8988T (cell line): ENCODE measurements at places on chromosomes 6 and 20.

DNA sequence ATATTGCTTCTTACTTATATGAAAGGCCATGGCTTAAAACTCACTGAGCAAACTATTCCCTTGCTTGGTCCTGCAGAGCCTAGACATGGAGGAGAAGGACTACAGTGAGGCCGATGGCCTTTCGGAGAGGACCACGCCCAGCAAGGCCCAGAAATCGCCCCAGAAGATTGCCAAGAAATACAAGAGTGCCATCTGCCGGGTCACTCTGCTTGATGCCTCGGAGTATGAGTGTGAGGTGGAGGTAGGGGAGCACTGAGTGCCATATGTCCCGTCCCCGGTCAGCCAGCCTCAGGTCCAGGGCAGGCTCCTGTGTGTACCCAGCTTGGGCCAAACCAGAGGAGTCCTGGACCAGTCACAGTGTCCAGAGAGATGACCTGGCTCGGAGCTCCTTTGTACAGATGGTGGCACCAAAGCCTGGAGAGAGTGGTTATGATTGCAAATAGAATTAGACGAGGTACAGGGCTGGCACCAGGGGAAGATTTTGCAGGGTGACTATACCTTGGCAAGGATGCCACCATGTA, 21.0 kb downstream of the EPB41L1 start:
- no peak for DNase-seq

DNA sequence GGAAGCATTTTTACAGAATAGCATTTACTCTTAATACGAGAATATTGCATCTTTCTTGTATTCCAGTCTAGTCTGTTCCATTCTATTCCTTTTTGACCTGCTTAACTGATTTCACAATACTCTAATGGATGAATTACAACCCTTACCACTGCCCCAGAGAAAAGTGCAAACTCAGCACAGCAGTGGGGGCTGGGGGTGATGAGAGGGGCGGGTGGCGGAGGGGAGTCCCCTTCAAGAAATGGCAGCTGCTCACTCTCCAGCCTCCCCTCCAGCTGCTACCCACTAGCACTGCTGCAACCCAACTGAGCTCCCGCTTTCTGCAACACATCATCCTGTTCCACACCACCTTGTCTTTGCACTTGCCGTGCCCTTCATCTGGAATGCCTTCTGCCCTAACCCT, 30.1 kb downstream of the PIM1 start:
- DNase-seq = no peak

DNA sequence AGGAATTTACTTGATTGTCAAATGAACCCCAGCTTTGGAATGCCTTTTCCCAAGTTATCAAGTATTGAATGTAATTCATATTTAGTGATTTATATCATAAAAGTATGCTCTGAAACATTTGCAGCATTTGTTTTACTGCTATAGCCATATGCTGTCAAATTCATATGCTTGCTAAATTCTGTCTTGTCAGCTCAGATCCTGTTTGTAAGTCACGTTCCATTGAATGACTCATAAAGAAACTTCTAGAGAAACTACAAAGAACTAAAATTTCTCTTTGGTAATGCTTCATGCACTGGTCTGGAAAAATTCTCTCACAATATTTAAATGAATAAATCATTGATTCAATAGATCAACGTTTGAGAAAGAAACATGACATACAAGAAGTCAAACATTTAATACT, 445.9 kb downstream of the PHF3 start:
- DNase-seq = no peak

DNA sequence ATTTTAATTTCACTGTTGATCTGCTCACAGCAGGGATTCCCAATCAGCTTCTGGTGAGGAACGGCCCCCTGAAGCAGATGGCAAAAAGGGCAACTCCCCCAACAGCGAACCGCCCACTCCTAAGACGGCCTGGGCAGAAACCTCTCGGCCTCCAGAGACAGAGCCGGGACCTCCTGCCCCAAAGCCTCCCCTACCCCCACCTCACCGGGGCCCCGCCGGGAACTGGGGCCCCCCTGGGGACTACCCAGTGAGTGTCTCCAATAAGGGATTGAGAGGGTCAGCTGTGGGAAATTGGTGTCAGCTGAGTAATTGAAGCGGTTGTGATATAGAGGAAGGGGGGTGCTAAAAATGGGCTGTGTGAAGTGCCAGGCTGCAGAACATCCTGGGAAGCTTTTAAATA, 6.4 kb downstream of the PRRC2A start:
- DNase-seq = no peak

GRCh38 chr20:38979842-38980241, 17.7 kb downstream of the DHX35 start:
- DNase-seq = no peak

- no peak for DNase-seq
These were observed 976 bp downstream of the PIGT start for GRCh38 chr20:45416917-45417316.

- DNase-seq = no peak
These were observed 79.5 kb downstream of the ATP9A start for GRCh38 chr20:51688600-51689244.

- DNase-seq = peak; percentile 98
These were observed at the start of gene PPDPF for GRCh38 chr20:63520504-63520933. Gene PPDPF (plus strand): TSS chr20:63520765. CDS start chr20:63521309, 544 bp downstream.

DNA sequence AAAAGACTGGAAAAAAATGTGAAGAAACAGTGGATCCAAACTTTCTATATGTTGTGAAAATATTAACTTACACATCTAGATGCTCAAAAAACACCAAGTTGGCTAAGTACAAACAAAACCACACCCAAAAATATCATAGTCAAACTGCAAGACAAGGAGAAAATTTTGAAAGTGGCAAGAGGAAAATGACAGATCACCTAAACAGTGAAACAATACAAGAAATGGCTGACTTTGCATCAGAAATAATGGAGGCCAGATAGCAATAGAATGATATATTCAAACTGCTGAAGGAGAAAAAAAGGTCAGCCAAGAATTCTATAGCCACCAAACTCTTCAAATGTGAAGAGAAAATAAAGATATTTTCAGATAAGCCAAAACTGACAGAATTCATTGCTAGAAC, 22.4 kb upstream of the UST start:
- no peak for DNase-seq

DNA sequence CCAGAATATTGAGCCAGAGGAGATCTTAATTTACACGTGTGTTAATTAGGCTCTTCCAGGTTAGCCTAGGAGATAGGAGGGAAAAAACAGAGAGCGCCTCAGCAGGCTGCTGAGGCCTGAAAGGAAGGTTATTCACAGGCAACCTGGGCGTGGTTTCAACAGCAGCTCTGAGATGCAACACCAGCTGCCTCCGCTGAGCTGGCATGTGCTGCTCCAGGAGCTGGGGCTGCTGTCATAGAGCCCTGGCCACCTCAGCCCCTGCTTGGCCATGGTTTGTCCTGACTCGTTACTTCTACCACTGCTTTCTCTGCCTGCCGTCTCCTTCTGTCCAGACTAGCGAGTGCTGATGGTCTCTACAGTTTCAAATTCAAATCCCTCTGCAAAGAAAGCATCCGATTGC, 32.4 kb upstream of the RPP40 start:
- DNase-seq = no peak

DNA sequence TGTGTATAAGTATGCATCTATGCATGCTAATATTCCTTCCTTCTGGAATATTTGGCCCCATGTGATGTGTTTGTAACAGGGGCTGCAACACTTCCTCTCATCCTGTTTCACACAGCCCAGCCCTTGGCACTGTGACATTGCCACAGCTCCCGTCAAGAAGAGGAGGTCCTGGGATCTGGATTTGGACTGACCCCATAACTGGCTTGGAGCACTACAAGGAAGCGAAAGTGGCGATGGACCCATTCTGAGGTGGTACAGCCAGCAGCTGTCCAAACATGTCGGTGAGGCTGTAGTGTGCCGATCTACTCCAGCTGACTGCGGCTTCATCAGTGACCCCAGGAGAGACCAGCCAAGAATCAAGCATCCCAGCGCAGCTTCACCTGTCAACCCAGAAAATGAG, 18.2 kb downstream of the SYNDIG1 start:
- DNase-seq = no peak

DNA sequence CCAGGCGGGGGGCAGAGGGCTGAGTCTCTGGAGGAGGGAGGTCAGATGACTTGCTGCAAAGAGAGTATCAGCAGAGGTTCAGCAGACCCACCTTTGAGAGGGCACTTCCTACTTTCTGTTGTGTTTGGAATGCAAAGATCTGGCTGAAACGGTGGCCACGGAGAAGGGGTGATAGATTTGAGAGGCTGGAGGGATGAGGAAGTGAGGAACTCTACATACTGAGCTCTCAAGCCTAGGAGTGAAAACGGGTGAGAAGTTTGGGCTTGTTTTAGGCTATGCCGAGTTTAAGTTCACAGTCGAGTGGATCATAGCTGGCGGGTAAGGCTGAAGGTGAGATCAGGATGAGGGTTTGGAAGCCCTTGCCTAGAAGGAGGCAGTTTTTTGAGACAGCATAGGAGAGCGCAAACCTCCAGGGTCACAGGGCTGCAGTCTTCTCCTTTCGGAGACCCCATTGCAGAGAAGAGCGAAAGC, 477 bp upstream of the ITPA start:
- DNase-seq = no peak

DNA sequence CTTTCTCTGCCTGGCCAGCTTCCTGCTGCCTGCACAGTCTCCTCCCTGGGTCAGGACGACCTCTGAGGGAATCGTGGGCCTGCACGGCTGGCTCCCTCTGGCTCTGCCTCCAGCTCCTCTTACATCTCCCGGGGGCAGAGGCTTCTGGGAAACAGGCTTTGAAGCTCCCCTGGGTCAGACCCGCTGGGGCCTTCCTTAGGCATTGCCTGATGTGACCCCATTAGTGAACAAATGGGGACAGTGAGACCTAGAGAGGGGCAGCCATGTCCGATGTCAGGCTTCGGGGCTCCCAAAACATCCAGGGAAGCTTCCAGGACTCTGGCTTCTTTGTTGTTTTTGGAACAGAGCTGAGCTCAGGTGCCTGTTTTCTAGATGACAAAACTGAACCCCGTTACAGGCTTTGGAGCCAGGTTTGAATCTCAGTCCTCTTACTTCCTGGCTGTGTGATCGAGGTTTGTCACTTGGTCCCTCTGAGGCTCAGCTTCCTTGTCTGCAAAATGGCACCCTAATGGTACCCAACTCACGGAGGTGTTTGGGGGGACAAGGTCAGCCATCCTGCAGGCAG, 94.3 kb downstream of the CEBPB start:
- no peak for DNase-seq

DNA sequence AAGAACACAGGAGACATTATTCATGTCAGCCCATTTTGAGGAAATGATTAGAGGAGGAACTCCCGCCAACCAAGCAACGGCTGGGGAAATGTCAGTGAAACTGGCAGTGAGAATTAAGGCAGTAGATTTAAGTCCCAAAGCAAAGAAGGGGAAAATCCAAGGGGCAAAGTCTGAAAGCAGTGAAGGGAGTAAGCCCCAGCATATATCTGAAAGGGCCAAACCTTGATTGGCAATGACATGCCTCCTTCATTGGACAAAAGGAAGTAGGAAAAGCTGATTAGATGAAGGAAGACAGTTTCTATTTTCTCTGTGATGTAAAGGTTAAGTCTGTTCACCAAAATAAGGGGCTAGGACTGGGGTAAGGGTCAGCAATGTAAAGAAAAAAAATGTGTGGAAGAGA, 190.3 kb downstream of the RNF144B start:
- no peak for DNase-seq

GRCh38 chr6:12570461-12571030, 146.0 kb upstream of the PHACTR1 start:
- no peak for DNase-seq

- no peak for DNase-seq
These were observed 522.6 kb downstream of the QKI start for GRCh38 chr6:163937071-163937470.

GRCh38 chr20:64106981-64107735, at the start of gene NPBWR2:
Gene NPBWR2 (minus strand): TSS chr20:64107565. CDS start chr20:64106831, 734 bp downstream.
- no peak for DNase-seq

GRCh38 chr6:134103006-134103405, 50.6 kb upstream of the SLC2A12 start:
- no peak for DNase-seq

- DNase-seq = no peak
These were observed 7.3 kb upstream of the YTHDF1 start for GRCh38 chr20:63223121-63223825.

- no peak for DNase-seq
These were observed 99.7 kb upstream of the HIVEP1 start for GRCh38 chr6:11912420-11912819.

GRCh38 chr6:133394630-133395029, 153.5 kb downstream of the EYA4 start:
- no peak for DNase-seq

GRCh38 chr20:34033903-34034302, 40.2 kb downstream of the RALY start:
- no peak for DNase-seq

DNA sequence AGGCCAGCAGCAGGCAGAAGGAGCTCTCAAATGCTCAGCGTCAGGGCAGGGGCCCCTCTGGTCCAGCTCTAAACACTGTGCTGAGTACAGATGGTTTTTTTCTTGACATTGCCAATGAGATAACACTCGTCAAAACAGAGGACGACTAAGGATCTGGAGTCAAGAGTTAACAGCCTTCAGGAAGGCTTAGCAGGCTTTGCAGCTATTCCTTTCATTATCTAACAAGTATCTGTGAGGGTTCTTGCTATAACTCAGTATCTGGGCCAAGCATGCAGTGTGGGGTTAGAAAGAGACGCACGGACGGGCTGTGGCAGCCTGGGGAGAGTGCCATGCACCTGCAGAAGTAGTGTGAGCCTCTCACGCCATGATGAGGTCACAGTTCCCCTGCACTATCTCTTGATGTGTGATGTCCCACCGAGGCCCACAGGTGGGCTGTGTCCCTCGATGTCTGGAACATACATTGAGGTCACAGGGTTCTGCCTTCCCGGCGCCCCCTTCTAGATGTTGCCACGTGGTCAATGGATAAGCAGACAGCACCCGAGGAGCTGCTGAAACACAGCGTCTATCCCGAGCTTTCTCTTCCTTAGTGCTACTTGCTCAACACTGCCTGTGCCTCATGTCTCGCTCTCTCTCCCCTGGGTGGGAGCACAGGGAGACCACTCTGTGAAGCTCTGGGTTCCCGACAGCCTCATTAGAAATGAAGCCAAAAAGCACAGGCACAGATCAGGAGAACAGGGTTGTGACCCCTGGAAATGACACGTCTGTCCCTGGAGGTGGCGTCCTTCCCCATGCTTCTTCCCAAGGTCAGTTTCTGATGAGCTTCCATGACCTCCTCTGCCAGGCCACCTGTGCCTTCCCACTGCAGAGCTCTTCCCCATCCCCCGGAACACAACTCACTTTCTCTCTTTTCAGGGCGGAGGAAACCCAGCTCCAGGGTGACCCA, 85.5 kb upstream of the RPS6KA2 start:
- DNase-seq = no peak

GRCh38 chr20:35463455-35464300, 8.3 kb downstream of the CEP250 start:
- DNase-seq = peak; percentile 39

- DNase-seq = peak; percentile 3
These were observed 100.5 kb downstream of the ERMARD start for GRCh38 chr6:169851641-169852503.

- no peak for DNase-seq
These were observed 86.9 kb upstream of the TRAF3IP2 start for GRCh38 chr6:111692327-111693164.

DNA sequence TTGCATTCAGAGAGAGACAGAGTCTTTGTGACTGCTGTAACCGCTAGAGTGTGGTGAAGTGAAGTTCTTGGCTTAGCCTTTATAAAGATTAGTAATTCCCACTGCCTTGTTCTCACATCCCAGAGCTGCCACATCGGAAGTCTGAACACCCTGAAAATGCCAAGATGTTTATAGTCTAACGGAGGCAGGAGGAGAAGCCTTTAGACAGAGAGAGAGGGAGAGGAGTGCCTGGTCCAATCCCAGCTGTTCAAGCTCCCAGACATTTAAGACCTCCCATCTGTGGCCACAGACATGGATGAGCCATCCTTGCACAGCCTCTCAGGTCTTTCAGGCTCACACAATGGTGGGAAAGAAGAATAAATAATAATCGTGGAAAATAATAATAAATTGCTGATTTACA, 1422.8 kb upstream of the EYS start:
- DNase-seq = no peak
